ENCODE measurements at places on chromosomes 6 and 20. TPM values are rescaled to one million over a fixed set of nuclear protein-coding genes. Genes with fewer than 3 reads are reported as not detected.

ELMO2 gene
- polyA plus RNA-seq: 43.9 TPM

KIF6 gene
- polyA plus RNA-seq: 1.4 TPM

DNA sequence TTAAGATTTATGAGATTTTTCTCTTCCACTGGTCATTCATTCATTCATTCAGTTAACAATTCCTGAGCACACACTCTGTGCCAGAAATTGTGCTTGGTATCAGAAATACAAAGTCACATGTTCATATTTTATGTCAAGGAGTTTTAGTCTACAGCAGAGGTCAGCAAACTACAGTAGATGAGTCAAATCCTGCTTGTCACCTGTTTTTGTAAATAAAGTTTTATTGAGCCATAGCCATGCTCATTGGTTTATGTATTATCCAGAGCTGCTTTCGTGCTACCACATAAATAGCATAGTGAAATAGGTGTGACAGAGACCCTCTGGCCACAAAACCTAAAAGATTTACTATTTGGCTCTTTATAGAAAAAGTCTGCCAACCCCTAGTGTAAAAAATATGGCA lies 46.8 kb downstream of the THEMIS start:
- no peak for DNase-seq

POPDC3 gene
- polyA plus RNA-seq: 32.6 TPM

- no peak for DNase-seq
Observed at GRCh38 chr6:26392932-26393636, 9.0 kb upstream of the BTN3A1 start.

DNA sequence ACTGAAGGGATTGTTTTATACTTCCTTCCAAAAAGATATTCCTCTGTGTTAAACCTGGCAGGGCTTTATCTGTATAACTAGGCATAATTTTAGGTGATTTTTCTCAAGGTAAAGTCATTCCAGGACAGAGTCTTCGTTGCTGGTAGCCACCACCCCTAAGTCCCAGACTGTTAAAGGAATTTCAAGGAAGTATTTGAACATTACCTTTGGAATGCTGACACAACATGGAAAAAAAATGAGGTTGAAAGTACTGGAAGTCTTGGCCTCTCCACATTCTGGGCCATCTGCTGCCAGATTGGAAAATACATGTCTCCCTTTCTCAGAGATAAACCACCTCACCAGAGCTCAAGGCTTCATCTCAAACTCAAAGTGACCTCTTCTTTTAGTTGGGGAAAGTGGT lies 27.0 kb upstream of the ETV7 start:
- DNase-seq: no peak

OOEP gene
- polyA plus RNA-seq: not detected

ROS1 gene
- polyA plus RNA-seq: 0.38 TPM

CAPN11 gene
- 0.24 TPM for polyA plus RNA-seq

DNA sequence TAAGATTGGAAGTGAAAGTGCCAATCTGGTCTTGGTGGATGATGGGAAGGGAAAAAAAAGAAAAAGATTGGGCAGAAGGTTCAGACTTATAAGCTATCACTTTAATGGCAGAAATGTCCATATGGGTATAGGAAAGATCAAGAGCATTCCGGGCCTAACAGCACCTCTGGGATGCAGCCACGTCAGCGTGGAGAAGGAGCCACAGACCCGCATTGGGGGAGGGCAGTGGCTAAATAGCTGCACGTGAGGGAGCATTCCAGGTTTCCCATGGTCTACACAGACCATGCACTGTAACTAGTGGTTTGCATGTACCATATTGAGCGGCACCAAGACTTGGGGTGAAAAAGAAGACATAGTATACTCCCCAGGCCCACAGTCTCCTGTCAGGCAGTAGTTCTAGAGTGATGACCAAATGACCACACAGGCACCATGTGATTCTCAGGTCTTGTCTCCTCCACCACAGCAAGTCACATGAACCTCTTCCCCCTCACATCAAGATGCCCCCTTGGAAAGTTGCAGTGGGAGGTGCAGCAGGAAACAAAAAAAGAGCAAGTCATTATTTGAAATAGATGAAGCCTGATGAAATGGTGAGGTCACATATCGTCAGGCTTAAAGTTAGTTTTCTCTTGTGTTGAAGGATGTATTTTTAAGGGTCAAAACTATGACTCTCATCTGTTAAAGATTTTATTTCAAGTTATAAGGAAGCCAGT lies 94.4 kb upstream of the TNFAIP3 start:
- DNase-seq: no peak

FILIP1 gene
- polyA plus RNA-seq: 58.0 TPM

GRCh38 chr20:23167431-23167830 lies 81.3 kb upstream of the CD93 start:
- no peak for DNase-seq

CPXM1 gene
- polyA plus RNA-seq: 40.3 TPM

DNA sequence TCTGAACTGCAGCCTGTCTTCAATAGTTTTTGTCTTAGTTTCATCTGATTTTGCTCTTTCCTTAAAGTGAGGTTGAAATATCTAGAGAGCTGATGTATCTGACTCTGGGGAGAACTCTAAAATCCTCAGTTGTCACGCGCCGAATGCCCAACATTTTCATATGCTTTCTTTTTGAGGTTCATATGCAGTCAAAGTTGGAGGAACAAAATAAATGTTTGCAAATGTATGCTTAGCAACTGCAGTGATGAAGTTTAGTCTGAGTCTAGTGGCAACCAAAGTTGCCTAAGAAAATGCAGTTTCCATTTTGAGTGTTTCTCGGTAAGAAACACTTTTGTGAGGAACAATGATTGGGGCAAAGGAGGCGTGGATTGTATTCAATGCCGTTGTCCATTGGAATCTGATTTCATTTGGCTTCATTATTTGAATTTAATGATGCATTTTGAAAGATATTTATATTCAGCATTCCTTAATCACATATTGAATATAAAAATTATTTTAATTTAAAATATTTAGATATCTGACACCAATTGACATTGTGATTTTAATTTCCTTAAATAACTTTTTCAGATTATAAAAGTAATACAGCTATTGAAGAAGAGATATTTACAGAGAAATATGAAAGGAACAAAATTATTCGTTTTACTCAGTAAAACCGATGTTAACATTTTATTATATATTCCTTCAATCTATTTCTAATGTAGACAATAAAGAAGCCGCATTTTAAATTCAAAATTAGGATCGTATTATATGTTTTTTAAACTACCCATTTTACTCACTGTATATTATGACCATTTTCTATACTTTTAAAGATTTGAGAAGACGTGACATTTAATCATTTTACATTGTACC lies 122.0 kb downstream of the PLEKHG1 start:
- DNase-seq: no peak

GRCh38 chr6:161139766-161140553 lies 133.9 kb downstream of the AGPAT4 start:
- no peak for DNase-seq

GRCh38 chr6:107458672-107459282 lies 587 bp downstream of the PDSS2 start:
- peak; percentile 28 for DNase-seq
